ENCODE measurements at places on chromosomes 2 and 18. TPM values are rescaled to one million over a fixed set of nuclear protein-coding genes. Genes with fewer than 3 reads are reported as not detected.
A peak's percentile ranks its signal among the peaks of the same experiment; 100 is the strongest.

DNA sequence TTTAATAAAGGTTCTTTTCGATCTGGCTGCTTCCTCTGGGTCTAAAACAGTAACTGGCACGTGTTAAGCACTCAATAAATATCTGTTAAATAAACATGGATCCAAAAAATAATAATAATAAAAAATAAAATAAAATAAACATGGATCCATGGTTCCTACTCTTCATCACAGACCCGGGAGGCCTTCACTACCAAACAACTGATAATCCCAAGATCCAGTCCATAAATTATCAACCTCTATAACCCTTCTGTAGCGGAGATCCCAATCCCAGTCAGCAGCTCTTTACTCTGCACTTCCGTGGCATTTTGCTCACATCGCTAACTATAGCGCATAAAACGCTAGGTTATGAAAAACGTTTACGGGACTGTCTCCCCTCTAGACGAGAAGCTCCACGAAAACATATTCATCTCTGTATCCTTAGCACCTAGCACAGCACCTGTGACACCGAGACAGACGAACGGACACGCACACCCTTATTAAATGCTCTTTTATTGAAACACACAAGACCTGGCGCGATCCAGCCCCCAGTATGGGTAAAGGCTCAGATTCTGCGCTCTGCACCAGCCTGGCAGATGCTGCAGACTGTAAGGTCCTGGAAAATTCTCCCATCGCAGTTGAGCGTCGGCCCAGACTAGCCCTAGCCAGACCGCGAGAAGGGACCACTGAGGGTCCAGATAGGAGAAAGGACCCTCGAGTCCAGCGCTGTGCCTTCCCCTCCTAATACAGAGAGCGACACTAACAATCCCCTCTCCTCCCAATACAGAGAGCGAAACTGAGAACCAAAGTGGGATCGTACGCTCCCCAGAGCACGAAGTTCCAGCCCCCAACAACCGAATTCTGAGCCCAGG is 770 bp downstream of the NBAS start:
- H3K27me3 ChIP-seq: no peaks in the 10 kb centered on the region
- DNase-seq: no peak
- peak overlapping the region; percentile 79 for H3K27ac ChIP-seq
- H3K36me3 ChIP-seq: no peaks in the 10 kb centered on the region
- peak overlapping the region; percentile 73 for H3K4me3 ChIP-seq
- peaks cover 16% of the 10 kb centered on the region for H3K4me1 ChIP-seq

- peaks cover 16% of the 10 kb centered on the region for H3K36me3 ChIP-seq
- no peaks in the 10 kb centered on the region for H3K27me3 ChIP-seq
- DNase-seq: no peak
- no peak overlapping the region for H3K27ac ChIP-seq
- H3K4me3 ChIP-seq: no peak overlapping the region
Observed at GRCh38 chr2:101823347-101823791, 125.9 kb downstream of the MAP4K4 start.

DNA sequence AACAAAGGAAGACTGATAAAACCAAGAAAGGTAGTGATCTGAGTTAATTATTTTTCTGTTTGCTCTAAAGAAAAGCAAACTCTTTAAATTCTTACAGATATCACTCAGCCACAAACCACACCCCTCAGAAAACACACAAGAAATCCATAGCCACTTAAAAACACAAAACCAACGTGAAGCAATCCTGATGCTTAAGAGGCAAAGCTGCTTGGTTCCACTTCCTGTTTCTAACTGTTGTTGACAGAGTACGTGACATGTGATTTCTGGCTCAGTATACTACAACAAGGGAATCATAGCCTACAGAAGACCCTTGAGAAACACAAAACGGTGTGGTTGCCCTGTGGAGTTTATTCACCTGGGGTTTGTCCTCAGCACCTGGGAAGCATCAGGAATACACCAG is 240.9 kb upstream of the APCDD1 start:
- DNase-seq: no peak
- H3K36me3 ChIP-seq: no peaks in the 10 kb centered on the region
- H3K4me1 ChIP-seq: peaks cover 14% of the 10 kb centered on the region
- H3K27me3 ChIP-seq: no peaks in the 10 kb centered on the region

DNA sequence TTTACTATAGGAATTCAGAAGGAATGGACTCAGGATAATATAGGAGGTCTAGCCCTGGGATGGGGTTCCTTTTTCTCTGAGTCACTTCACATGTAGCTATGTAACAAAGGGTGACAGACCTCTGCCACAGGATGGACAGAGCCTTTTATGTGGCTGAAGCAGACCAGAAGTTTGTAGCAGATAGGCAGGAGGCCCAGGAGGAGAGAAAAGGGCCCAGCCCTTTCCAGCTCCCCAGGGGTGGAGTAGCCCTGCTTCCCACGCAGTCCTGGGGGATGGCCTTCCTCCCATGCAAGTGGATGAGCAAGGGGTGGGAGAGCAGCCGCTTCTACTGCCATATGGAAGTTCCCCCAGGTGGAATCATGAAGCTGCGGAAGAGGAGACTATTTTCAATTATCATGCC is 40.3 kb downstream of the ARMC9 start:
- no peak for DNase-seq
- H3K4me1 ChIP-seq: peaks cover 5% of the 10 kb centered on the region
- no peak overlapping the region for H3K4me3 ChIP-seq
- peaks cover 5% of the 10 kb centered on the region for H3K36me3 ChIP-seq
- no peak overlapping the region for H3K27ac ChIP-seq

GRCh38 chr2:147554521-147555107 is 290.2 kb upstream of the ACVR2A start:
- H3K4me1 ChIP-seq: no peaks in the 10 kb centered on the region
- no peaks in the 10 kb centered on the region for H3K36me3 ChIP-seq
- no peak overlapping the region for H3K27ac ChIP-seq
- no peaks in the 10 kb centered on the region for H3K27me3 ChIP-seq

DNA sequence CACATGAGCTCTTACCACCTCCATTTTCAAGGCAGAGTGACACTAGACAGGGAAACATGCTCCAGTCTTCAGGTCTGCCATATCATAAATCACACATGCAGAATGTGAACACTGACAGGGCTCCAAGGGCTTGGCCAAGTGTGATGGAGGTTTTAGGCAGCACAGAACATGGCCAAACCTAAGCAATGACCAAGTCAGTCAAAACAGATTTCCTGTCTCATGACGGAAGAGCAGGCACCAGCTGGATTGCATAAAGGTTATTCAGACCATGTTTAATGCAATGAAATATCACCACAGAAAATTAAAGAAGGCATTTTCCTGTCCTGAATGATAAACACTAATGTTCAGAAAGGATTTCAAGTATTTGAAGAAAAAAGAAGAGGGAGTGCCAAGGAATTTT is 72.5 kb downstream of the SUMO1 start:
- DNase-seq: no peak
- no peak overlapping the region for H3K27ac ChIP-seq
- H3K36me3 ChIP-seq: no peaks in the 10 kb centered on the region
- H3K4me3 ChIP-seq: no peak overlapping the region
- no peaks in the 10 kb centered on the region for H3K4me1 ChIP-seq
- H3K27me3 ChIP-seq: no peaks in the 10 kb centered on the region

DNA sequence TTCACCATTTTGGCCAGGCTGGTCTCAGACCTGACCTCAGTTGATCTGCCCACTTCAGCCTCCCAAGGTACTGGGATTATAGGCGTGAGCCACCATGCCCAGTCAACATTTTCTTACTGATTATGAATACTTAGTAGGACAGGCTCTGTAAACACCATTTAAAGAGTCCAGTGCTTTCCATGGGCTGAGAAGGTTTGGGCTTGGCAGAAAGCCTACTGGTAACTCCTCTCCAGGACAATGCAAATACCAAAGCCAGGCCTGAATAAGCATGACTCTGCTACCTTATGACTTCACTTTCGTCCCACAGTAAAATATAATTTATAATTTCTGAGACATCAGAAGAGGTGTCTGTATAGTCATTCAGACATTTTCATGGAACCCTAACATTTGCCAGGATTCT is 60.2 kb upstream of the FAM117B start:
- H3K4me1 ChIP-seq: no peaks in the 10 kb centered on the region
- H3K27me3 ChIP-seq: no peaks in the 10 kb centered on the region
- H3K27ac ChIP-seq: no peak overlapping the region
- no peaks in the 10 kb centered on the region for H3K36me3 ChIP-seq

DNA sequence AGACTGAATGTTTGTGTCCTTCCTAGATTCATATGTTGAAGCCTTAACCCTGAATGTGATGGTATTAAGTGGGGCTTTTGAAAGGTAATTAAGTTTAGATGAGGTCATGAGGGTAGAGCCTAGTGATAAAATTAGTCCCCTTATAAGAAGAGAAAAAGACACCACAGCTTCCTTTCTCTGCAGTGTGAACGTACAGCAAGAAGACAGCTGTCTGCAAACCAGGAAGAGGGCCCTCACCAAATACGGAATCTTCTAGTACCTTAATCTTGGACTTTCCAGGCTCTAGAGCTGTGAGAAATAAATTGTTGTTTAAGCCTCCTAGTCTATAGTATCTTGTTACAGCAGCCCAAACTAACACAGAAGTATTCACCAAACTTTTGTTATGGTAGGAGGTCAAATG is 57.1 kb upstream of the CYTIP start:
- H3K4me3 ChIP-seq: no peak overlapping the region
- no peak overlapping the region for H3K27ac ChIP-seq
- H3K4me1 ChIP-seq: no peaks in the 10 kb centered on the region
- H3K36me3 ChIP-seq: no peaks in the 10 kb centered on the region
- DNase-seq: no peak

The OTOS gene
- total RNA-seq: not detected

GRCh38 chr2:74181739-74182138 is 3.1 kb upstream of the MOB1A start:
- no peaks in the 10 kb centered on the region for H3K36me3 ChIP-seq
- H3K4me1 ChIP-seq: peaks cover 19% of the 10 kb centered on the region
- DNase-seq: no peak

GRCh38 chr2:57821088-57821487 is 225.5 kb upstream of the VRK2 start:
- no peak overlapping the region for H3K4me3 ChIP-seq
- H3K4me1 ChIP-seq: no peaks in the 10 kb centered on the region
- DNase-seq: no peak
- no peaks in the 10 kb centered on the region for H3K36me3 ChIP-seq
- no peaks in the 10 kb centered on the region for H3K27me3 ChIP-seq

DNA sequence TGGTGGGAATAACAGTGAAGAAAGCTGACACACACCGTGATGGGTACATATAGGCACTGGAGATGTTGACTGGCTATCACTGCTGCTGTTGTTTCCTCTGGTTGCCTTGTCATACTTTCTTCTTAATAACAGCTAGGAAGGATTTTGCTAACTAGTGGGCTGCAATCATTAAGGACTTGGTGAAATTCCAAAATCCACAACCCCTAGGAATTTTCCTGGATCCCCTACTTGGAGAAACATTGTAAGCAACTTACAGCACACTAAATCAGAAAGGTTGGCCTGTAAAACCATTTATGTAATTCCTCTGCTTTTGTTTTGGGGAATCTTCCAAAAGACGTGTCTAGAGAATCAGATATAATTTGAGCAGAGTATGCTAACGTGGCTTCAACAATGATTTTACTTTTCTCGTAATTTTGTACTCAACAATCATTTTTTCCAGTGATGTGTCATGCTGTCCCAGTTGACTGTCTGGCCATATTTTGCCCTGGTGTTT is 8.0 kb upstream of the COL3A1 start:
- H3K4me1 ChIP-seq: no peaks in the 10 kb centered on the region
- H3K4me3 ChIP-seq: no peak overlapping the region
- no peaks in the 10 kb centered on the region for H3K36me3 ChIP-seq
- no peak overlapping the region for H3K27ac ChIP-seq
- DNase-seq: no peak
- H3K27me3 ChIP-seq: no peaks in the 10 kb centered on the region

DNA sequence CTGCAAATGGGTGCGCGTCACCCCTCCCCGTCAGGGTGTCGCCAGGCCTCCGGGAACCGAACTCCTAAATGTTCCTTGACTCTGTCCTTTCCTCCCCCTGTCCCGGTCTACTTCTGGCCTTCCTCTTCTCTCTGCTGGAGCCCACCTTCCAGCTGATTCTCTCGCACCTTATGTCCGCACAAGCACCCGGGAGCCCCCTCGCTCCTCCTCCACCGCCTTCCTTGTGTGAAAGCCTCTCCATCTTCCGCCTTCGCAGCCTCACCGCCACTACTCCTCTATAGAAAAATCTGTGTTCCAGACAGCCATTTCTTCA is 627 bp upstream of the KIF3C start:
- H3K4me3 ChIP-seq: peak overlapping the region; percentile 82
- DNase-seq: no peak
- H3K27me3 ChIP-seq: no peaks in the 10 kb centered on the region

The EMILIN2 gene
- total RNA-seq: 35.2 TPM

The OSBPL6 gene
- 2.6 TPM for total RNA-seq
